Hepatocyte (in vitro differentiated cells): ENCODE measurements at places on chromosomes 12 and 14. TPM values are rescaled to one million over a fixed set of nuclear protein-coding genes. Genes with fewer than 3 reads are reported as not detected.

The SSTR1 gene
- total RNA-seq = 6.0 and 7.3 TPM in 2 replicates

The HSPA2 gene
- total RNA-seq = 0.93 and 3.3 TPM in 2 replicates

GRCh38 chr12:50746431-50746830 is 17.5 kb upstream of the ATF1 start:
- DNase-seq = no peak

The NPFF gene
- total RNA-seq = not detected in 2 replicates

The PTPRB gene
- total RNA-seq = 1.2 and 1.7 TPM in 2 replicates

DNA sequence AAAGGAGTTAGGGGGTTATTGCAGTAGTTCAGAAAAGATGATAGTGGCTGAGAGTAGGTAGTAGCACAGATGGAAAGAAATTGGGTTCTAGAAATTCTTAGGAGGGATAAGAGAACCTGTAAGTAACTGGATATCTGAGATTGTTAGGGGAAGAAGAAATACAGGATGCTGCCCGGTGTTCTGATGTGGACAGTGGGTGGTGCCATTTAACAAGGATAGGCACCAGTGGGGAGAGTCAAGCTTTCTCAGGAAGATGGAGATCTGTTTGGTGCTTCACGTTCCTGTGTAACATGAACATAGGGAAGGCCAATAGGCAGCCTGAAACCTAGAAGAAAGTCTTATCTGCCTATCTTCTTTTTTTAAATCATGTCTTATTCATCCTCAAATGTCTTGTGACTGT is 245.9 kb downstream of the NPAS3 start:
- no peak for DNase-seq

GRCh38 chr12:121804417-121805111 is 755 bp downstream of the SETD1B start:
- DNase-seq = peak; percentile 67

DNA sequence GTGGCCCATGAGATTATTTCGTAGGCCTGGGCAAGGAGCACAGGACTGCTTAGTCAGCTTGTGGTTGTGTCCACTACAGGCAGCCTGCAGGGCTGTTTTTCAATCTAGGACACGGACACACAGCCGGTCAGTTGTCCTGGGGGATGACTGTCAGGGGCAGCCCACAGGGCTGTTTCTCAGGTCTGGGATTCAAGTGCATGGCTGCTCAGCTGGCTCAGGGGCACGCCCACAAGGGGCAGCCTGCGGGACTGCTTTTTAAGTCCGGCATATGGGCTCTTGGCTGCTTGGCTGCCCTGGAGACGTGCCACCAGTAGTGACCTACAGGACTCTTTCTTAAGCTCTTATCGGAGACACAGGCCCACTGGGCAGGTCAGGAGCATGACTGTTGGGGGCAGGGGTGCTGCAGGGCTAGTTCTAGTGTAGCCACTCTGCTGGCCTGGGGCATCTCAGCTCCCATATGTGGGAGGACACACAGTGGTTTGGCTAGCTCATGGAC is 26.6 kb upstream of the GTF2A1 start:
- DNase-seq = no peak

GRCh38 chr12:132413931-132414588 is 75.9 kb upstream of the FBRSL1 start:
- DNase-seq = peak; percentile 43

- DNase-seq = no peak
Observed at GRCh38 chr14:81416194-81416952, 16.2 kb upstream of the STON2 start.

GRCh38 chr12:120653611-120654010 is 13.2 kb downstream of the CABP1 start:
- DNase-seq = no peak

GRCh38 chr12:105588106-105588505 is 257.6 kb downstream of the C12orf75 start:
- no peak for DNase-seq

DNA sequence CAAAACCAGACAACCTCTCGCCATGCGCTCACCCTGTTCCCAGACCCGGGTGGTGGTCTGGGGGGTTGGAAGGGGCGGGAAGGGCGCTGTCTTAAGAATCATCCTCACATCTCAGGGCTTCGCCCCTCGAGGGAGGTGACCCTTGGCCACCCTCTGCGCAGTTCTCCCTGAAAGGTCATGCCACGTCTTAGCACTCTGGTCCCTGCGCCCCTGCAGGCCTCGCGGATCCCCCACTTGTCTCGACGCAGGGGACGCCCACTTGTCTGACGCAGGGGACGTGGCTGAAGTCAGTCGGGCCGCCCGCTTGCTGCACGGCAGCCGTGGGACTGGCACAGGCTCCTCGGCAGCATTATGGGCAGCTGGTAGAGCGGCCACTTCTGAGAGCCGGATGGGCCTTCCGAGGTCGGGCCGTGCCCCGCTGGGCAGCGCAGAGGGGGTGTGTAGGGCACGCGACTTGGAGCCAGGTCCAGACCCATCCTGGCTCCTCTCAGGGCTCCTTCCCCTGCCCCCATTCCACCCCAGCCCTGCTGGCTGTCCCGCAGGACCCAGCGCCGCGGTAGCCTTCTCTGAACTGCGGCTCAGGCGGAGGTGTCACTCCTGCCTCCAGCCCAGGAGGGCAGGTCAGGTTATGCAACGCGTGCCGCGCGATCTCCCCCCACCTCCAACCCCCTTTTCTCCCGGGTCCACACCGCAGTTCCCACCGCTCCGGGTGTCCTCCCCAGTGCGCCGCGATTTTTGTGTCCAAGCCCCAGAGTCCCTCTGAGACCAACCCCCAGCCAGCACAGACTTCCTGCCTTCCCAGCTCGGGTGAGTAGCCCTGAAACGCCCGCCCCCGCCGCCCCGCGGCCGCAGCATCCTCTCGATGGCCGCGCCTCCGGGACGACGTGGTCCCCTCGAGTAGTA is 40.9 kb upstream of the CAPRIN2 start:
- DNase-seq = peak; percentile 75

- no peak for DNase-seq
Observed at GRCh38 chr12:119642986-119643385, 24.9 kb upstream of the PRKAB1 start.

- DNase-seq = no peak
Observed at GRCh38 chr12:50387972-50388478, 8.4 kb downstream of the FAM186A start.

The ACTR6 gene
- 21.4 and 38.0 TPM in 2 replicates for total RNA-seq

GRCh38 chr12:50928392-50928791 is 24.0 kb upstream of the HIGD1C start:
- DNase-seq = no peak

DNA sequence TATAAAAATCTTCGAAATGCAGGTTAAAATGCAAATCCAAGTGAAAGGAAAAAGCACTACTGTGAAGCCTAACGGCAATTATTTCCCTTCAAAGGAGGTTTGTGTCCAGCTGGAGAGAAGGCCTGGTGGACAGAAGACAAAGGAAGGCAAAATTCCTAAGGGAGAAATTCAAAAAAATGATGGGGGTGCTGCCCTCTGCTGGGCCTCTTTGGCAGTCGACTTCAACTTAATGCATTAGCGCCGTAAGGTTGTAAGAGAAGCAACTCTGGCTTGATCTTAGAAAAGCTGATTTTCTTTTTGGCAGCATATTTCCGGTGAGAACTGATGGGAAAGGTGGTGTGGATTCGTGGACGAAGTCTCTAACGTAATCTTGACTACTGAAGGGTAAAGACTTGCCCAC is 34.3 kb upstream of the CHFR start:
- DNase-seq = no peak

DNA sequence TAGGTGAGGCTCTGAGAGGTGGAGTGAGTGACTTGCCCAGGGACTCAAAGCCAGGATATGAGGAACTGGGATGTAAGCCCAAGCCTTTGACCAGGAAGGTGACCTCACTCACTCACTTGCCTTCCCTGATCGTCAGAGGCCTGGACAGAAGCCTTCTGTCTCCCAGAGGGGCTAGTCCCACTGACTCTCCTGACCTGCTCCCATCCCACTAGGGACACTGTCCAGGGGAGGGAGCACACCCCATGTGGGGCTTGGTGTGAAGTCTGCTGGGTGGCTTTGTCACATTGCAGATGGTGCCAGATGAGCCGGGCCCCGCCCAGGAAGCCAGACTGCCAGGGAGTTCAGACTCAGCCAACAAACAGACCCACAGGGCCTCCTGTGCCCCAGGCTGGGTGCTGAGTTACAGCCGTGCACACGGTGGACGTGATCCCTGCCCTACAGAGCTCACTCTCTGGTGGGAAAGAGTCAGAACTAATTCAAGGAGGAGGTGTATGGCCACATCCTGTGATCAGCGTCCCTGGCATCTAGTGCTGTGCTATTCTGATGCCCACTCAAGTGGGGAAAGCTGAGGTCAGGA is 28.3 kb downstream of the MMAB start:
- no peak for DNase-seq

GRCh38 chr12:123963821-123964220 is 8.8 kb downstream of the CCDC92 start:
- DNase-seq = no peak

The CACNA2D4 gene
- total RNA-seq = 1.3 and 4.7 TPM in 2 replicates

DNA sequence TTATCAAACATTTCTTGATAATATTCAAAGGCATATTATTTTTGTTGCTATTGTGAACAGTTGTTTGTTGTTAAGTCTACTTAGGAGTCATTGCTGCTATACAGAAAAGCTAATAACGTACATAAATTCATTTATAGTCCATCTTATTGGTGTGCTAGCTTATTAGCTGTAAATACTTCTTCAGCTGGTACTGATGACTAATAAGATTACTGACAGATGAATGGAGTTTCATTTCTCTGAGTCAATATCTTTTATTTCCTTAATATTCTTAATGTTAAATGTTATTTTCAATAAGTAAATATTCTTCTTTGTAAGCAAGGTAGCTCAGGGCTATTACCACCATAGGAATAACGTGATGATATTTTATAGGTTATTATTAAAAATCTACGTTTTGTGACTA is 139.4 kb upstream of the SLCO1C1 start:
- no peak for DNase-seq

The PDZRN4 gene
- 1.8 and 2.3 TPM in 2 replicates for total RNA-seq

DNA sequence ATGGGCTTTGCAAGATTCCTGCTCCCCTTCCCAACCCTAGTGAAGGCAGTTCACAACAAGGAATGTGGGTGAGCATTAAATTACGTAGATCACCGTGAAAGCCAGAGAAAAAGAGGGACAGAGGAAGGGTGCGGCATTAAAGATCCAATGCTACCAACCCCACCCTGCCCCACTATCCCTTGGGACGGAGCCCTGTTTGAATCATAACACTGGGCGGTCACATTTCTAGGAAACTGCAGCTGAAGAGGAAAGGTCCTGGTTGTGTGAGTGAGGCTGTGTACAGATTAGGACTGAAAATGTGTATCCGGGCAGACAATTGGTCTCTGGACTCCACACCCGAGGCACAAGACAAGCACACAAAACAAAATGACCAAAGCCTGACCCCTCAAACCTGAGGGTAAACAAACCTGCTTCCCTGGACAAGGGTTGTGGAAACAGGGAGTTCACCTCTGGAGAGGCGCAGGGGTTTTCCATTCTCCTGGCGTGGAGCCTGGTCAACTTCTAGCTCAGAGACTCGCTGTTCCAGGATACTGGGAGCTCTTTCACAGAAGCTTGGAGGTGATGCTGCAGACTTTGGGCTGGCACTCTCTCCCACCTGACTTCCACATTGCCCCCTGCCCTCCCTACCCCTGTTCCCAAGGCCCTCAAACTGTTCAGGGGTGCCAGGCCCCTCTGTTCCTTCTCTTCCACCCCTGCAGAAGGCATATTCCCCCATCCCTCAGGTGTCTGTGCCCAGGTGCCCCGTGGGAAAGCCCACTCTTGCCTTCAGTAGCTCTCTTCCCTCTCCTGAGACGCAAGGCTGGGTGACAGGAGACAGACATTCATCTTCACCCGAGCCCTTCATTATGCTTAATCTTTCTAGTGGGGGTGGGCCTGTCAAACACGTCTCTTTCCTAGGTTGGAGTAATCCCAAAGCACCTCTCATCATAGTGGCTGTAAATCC is 16.5 kb downstream of the NINJ2 start:
- peak; percentile 57 for DNase-seq

- no peak for DNase-seq
Observed at GRCh38 chr12:57497223-57498131, 9.6 kb downstream of the MARS1 start.

- DNase-seq = no peak
Observed at GRCh38 chr12:94714378-94715114, 64.2 kb upstream of the TMCC3 start.

DNA sequence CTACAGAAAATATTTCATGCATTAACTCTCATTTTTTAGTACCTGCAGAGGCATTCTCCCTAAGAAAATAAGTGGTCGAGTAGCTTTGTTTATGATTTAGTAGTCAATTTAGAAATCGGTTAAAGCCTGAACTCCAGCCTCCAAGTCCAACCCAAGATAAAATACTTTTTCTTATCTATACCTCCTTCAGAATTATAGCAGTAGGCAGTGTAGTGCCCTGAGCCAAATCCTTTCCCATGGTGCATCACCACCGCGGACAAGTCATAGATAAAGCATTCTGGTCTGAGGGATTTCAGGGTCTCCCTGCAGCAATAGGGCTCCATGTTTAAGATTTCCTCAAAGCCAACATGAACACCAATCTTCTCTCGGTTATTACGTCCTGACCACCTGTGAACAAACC is 30.5 kb downstream of the USP44 start:
- no peak for DNase-seq

The TCL1B gene
- 0.50 TPM in 1 of 2 replicates, not detected in the other for total RNA-seq

DNA sequence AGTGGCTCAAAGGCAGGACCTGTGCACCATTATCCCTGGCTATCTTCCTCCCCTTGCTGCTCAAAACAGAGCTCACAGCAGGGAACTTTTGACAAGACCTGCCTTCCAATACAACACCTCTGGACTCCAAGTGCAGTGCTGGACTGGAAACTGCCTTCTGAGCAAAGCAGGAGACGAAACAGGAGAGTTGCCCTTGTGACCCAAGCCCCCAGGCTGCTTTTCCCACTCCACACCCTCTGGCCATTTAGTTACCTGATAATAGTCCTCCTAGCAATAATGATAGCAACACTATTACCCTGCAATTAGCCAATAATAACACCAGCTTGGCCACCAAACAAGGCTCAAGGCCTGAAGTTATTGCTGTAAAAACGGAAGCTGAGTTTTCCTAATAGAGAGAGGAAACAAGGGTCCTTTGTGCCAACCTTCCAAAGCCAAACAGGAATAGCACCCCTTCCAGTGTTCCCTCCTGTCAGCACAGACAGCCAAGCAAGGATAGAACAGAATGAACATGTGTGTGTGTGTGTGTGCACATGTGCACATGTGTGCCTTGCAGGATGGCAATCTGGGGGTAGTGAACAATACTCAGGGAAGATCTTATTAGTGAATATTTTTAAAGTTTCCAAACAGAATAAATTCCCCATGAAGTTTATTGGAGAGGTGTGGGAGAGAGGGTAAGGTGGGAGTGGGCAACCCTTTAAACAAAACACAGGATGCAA is 9.2 kb upstream of the KRT73 start:
- no peak for DNase-seq

DNA sequence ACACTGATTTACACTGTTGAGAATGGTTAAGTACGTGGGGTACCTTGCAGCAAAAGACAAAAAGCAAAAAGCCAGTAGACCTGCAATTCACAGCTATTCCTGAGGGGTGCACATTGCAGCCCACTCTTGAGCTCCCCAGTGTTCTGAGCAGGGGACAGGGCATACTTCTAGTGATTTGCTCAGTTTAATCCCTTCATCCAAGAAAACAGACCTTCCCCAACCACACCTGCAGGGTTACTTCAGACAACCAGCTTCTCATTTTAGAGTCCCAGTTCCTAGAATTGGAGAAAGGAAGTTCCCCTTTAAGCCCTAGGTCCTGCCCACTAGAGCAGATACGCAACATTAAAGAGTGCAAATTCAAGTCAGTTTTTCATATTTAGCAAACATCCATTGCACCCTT is 3.6 kb upstream of the WSB2 start:
- DNase-seq = no peak

The SERPINA9 gene
- total RNA-seq = 0.60 TPM in 1 of 2 replicates, not detected in the other

The BBOF1 gene
- 6.1 and 7.1 TPM in 2 replicates for total RNA-seq

GRCh38 chr14:103064978-103065377 is 7.6 kb upstream of the CDC42BPB start:
- DNase-seq = no peak

The HHIPL1 gene
- total RNA-seq = 0.64 and 0.83 TPM in 2 replicates

GRCh38 chr12:70849265-70849960 is 71.1 kb downstream of the PTPRR start:
- peak; percentile 15 for DNase-seq
